Hematopoietic multipotent progenitor cell treated with erythropoietin and hydrocortisone succinate and interleukin-3 and kit ligand, for 4 days (in vitro differentiated cells): ENCODE measurements at places on chromosomes 1 and 21.

DNA sequence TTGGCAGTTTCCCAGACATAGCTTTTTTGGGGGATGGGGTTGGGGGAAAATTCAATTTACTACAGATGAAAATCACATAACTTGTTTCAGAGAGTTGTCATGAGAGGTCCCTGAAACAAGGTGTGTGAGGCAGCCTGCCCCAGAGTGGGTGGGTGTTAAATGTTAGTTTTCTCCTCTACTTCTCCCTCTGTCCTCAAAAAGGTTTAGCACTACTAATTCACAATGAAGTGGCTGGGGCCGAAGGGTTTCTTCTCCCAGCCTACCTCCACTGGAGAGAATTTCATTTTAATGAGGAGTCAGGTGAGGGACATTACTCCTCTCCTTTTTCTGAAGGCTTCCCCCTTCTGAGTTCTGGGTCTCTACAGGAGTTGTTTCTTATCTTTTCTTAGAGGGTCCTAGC is 103.3 kb downstream of the C1orf94 start:
- no peak for DNase-seq

DNA sequence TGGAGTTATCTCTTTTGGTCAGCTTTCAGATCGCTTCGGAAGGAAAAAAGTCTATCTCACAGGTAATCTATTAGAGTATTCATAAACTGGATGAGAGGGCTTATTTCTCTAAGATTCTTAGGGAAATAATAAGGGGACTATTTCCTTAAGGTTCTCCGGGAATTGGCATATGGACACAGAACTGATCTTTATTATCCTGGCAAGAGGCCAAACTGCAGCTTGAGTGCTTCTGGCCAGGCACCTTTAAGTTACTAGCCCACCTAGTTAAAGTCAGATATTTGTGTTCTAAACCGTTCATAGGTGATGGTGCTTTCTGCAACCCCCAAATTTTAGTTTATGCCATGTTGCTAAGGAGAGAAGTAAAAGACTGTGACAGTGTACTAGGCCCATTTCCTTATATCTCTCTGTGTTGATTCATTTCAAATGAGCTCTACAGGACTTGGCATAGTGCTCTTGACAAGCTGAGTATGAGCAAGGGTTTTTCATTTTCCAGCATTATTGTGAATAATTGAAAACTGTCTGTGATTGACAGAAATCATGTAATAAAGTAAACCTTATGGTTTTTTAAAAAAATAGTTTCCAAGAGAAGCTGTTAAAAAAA is 43.4 kb downstream of the SLC22A15 start:
- DNase-seq, result no peak

- DNase-seq, result no peak
Measured at GRCh38 chr1:179017383-179018326, 8.0 kb upstream of the FAM20B start.

- DNase-seq, result no peak
Measured at GRCh38 chr21:38077569-38077968, 161.3 kb upstream of the KCNJ6 start.

DNA sequence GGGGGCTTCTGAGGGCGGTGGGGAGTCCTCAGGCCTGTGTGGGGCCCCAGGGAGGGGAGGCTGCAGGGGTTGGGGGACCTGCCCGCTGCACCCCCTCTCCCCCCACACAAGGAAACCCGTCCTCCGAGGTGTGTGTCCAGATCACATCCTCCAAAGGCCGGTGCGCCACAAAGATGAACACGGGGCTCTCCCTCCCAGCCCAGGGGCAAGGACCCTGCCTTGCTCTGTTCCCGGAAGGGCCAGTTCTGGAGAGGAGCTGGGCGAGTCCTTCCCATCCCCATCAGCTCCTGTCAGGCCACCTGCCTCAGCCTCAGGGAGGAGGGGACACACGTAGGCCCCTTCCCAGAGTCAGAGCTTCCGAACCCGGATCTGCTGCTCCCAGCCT is 2.5 kb upstream of the TTLL10 start:
- no peak for DNase-seq
